PC-9 (cell line): ENCODE measurements at places on chromosomes 13 and 19.

DNA sequence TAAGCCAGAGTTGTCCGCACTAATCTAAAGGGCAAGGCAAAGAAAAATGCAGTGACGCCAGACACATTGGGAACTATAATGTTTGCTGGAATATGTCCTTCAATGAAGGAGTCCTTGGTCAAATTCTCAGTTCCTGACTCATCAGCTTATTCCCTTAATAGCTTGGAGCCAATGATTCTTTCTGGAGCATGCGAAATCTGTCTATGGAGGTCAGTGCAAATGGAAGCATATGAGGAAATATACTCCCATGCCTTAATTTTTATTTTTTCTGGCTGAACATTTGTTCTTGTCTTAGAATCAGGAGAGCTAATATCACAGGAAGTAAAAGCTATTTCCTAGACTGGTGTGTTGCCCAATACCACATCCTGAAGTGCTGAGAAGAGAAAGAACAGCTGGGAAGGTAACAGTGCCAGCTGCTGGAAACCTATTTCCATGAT is 289.8 kb upstream of the SPRY2 start:
- H3K27me3 ChIP-seq: no peaks in the 10 kb centered on the region
- no peaks in the 10 kb centered on the region for H3K36me3 ChIP-seq

DNA sequence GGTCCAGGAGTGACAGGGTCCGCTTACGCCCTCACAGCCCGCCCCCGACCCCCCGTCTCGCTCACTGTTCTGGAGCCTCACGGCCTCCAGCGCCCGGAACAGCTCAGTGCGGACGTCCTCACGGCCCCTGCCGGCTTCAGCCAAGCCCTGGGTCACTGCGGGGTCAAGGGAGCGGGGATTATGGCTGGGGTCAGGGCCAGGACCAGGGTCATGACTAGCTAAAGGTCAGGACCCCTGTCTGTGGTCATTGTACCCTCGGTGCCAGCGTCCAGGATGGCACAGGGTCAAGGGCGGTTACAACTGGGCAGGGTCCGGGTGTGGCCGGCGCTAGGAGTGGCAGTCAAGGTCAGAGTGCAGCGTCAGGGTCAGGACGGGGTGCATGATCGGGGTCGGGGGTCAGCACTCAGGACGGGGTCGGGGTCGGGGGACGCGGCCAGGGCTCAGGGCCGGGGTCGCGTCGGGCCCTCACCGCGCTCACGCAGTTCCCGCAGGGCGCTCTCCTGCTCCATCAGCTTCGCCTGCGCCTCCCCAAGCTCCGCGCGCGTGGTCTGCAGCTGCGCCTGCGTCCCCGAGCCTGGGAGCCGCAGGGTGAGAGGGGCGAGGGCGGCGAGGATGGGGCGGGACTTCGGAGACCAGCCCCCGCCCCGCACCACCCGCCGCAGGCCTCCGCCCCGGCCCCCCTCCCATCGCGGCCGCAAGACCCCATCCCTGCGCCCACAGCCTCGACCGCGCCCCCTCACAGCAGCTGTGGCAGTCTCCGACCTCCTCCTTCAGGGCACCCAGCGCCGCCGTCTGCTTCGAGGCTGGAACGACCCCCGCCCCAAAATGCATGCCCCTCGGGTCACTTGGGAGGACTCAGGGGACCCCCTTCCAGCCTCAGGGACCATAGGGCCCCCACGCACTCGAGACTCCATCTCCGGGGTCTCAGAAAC is 1.4 kb downstream of the CLEC4G start:
- H3K4me3 ChIP-seq: no peak overlapping the region
- no peak for DNase-seq
- H3K4me1 ChIP-seq: peaks cover 7% of the 10 kb centered on the region
- peaks cover 63% of the 10 kb centered on the region for H3K27me3 ChIP-seq
- no peaks in the 10 kb centered on the region for H3K36me3 ChIP-seq

DNA sequence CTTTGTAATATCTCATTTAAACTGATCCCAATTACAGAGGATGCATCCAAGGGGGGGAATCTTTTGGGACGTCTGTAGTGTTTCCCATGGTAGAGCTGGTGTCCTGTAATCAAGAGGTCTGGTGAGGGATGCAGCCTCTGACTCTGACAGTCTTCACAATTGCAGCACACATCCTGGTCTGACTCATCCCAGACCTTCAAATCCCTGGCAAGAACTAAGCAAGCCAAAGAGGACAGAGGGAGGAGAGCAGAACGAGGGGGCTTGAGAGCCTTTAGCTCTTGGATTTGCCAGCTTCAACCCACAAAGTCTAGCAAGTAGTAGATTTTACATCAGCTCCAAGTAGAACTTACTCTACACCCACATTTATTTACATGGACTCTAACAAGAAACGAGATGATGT is 17.3 kb upstream of the FCGBP start:
- H3K4me1 ChIP-seq: no peaks in the 10 kb centered on the region
- no peak overlapping the region for H3K4me3 ChIP-seq
- DNase-seq: no peak
- H3K36me3 ChIP-seq: no peaks in the 10 kb centered on the region
- H3K27me3 ChIP-seq: no peaks in the 10 kb centered on the region
- H3K27ac ChIP-seq: no peak overlapping the region

- H3K27ac ChIP-seq: no peak overlapping the region
- no peak for DNase-seq
- H3K36me3 ChIP-seq: no peaks in the 10 kb centered on the region
- H3K4me1 ChIP-seq: no peaks in the 10 kb centered on the region
- H3K4me3 ChIP-seq: no peak overlapping the region
These were observed 757.6 kb downstream of the LIG4 start for GRCh38 chr13:107457686-107458085.

- no peak for DNase-seq
- H3K4me3 ChIP-seq: no peak overlapping the region
- no peak overlapping the region for H3K27ac ChIP-seq
- no peaks in the 10 kb centered on the region for H3K36me3 ChIP-seq
These were observed 191.0 kb downstream of the KATNAL1 start for GRCh38 chr13:30116379-30116778.

- no peaks in the 10 kb centered on the region for H3K36me3 ChIP-seq
- no peak overlapping the region for H3K4me3 ChIP-seq
- DNase-seq: no peak
- no peaks in the 10 kb centered on the region for H3K4me1 ChIP-seq
- H3K27ac ChIP-seq: no peak overlapping the region
These were observed 524.5 kb downstream of the GPC6 start for GRCh38 chr13:93751117-93751516.

DNA sequence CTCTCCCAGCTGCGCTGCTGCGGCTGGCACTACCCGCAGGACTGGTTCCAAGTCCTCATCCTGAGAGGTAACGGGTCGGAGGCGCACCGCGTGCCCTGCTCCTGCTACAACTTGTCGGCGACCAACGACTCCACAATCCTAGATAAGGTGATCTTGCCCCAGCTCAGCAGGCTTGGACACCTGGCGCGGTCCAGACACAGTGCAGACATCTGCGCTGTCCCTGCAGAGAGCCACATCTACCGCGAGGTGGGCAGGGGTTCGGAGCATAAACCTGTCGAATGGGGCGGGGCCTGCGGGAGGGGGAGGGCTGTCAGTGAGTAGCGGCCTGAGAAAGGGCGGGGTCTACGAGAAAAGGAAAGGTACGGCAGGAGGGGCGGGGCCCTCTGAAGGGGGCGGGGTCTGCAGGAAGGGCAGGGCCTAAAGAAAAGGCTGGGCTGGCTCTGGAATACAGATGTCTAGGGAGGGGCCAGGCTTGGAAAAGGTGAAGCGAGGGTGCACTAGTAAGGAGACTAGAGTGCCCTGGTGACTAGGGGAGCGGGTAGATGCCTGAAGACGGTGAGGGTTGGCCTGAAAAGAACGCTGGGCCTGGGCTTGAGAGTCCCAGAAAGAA is 3.6 kb downstream of the CD37 start:
- H3K4me3 ChIP-seq: no peak overlapping the region
- no peaks in the 10 kb centered on the region for H3K27me3 ChIP-seq
- H3K4me1 ChIP-seq: no peaks in the 10 kb centered on the region
- no peak overlapping the region for H3K27ac ChIP-seq
- no peak for DNase-seq

DNA sequence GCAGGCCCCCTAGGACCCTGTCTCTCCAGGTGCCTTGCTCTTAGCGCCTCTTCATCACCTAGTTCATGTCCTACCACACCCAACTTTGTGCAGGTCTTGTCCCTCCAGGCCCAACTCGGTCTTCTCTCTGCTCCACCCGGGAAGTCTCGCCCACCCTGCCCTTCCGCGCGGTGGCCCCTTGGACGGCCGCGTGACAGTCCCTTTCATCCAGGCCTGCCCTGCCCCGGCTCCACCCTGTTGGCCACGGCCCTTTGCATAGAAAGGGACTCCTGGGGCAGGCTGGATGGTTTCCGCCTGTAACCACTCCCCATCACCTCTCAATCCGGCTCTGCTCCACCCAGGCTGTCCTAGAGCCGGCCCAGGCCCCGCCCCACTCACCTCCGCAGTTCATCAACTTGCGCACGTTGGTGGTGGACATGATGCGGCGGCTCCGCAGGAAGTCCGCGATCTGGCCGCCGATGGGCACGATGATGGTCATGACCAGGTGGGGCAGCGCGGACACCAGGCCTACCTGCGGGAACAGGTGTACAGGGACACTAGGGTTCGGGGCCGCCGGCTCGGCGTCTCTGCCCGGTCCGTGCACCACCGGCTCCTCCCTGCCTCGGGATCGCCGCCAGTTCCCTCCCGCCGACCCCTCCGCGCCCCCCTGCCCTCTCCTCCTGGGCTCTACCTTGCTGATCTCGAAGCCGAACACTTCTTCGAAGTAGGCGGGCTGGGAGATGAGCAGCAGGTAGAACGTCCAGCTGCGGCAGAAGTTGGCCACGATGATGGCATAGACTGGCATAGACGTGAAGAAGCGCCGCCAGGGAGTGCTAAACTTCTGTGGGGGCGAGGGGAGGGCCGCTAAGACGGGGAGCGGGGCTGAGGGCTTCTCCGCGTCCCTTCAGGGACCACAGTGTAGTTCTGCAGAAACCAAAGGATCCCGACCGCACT is 7.2 kb downstream of the GFY start:
- no peak overlapping the region for H3K27ac ChIP-seq
- no peaks in the 10 kb centered on the region for H3K36me3 ChIP-seq
- H3K4me1 ChIP-seq: no peaks in the 10 kb centered on the region
- H3K27me3 ChIP-seq: peaks cover 41% of the 10 kb centered on the region

- no peak overlapping the region for H3K27ac ChIP-seq
- no peak for DNase-seq
- H3K4me3 ChIP-seq: peak overlapping the region; percentile 29; the same call in 1 of the 2 replicates
These were observed 534 bp upstream of the HPN start for GRCh38 chr19:35040826-35041547.

- peak overlapping the region; percentile 64 for H3K27ac ChIP-seq
- peak; percentile 46 for DNase-seq
- peak overlapping the region; percentile 41; the same call in 1 of the 2 replicates for H3K4me3 ChIP-seq
These were observed 6.8 kb downstream of the WDFY2 start for GRCh38 chr13:51590971-51591627.

GRCh38 chr19:57079656-57080055 is 40.1 kb upstream of the USP29 start:
- no peak overlapping the region for H3K4me3 ChIP-seq
- H3K27ac ChIP-seq: no peak overlapping the region
- no peaks in the 10 kb centered on the region for H3K36me3 ChIP-seq
- DNase-seq: no peak
- H3K4me1 ChIP-seq: no peaks in the 10 kb centered on the region

DNA sequence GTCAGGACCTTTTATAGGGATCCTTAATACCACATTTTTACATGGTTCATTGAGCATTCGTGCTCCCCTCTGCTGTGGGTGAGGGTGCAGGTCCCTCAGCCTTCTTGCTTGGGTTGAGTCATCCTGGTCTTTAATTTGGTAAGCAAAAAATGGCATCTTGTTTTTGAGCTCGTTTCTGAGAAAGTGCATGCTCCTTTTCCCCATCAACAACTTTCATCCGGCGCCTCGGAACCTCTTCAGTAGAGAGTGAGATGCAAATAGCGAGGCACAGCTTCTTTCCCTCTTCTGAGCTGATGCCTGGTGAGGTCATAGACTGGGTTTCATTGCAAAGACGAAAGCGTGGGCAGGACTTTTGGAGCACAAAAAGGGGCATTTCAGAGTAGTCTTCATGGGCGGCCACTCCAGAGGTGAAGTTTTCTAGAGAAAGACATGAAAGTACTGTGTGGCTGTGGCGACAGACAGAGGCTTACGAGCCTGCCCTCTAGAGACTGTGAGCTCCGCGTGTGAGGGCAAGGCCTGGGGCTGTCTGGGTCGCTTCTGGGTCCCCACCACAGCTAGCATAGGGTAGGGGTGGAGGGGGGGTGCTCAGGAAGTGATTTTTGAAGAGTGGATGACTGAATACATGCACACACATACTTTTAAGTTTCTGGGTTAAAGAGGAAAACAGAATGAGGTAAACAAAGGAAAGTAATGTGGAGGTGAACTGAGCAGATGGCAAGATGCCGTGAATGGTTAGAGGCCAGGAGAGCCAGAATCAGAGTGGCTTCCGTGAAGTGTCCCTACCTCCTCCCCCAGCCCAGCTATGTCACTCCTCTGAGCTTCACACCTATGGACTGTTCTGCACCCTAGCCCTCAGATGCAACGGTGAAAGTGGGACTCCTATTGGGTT is 44.3 kb downstream of the BBC3 start:
- H3K27ac ChIP-seq: no peak overlapping the region
- H3K4me1 ChIP-seq: 0 out of 2 replicates have a peak, but pooled peaks cover 6% of the 10 kb centered on the region
- H3K4me3 ChIP-seq: no peak overlapping the region
- H3K27me3 ChIP-seq: no peaks in the 10 kb centered on the region
- DNase-seq: no peak

GRCh38 chr19:12647490-12648071 is 19.0 kb downstream of the MAN2B1 start:
- DNase-seq: peak; percentile 13
- H3K4me1 ChIP-seq: no peaks in the 10 kb centered on the region
- H3K27me3 ChIP-seq: no peaks in the 10 kb centered on the region
- no peak overlapping the region for H3K4me3 ChIP-seq

GRCh38 chr13:95924389-95924994 is 128.7 kb downstream of the UGGT2 start:
- peak; percentile 32 for DNase-seq
- peak overlapping the region; percentile 36 for H3K27ac ChIP-seq
- no peaks in the 10 kb centered on the region for H3K27me3 ChIP-seq
- peaks cover 10% of the 10 kb centered on the region for H3K4me1 ChIP-seq
- H3K36me3 ChIP-seq: peaks cover 5% of the 10 kb centered on the region; the same call in 1 of the 2 replicates
- H3K4me3 ChIP-seq: no peak overlapping the region

DNA sequence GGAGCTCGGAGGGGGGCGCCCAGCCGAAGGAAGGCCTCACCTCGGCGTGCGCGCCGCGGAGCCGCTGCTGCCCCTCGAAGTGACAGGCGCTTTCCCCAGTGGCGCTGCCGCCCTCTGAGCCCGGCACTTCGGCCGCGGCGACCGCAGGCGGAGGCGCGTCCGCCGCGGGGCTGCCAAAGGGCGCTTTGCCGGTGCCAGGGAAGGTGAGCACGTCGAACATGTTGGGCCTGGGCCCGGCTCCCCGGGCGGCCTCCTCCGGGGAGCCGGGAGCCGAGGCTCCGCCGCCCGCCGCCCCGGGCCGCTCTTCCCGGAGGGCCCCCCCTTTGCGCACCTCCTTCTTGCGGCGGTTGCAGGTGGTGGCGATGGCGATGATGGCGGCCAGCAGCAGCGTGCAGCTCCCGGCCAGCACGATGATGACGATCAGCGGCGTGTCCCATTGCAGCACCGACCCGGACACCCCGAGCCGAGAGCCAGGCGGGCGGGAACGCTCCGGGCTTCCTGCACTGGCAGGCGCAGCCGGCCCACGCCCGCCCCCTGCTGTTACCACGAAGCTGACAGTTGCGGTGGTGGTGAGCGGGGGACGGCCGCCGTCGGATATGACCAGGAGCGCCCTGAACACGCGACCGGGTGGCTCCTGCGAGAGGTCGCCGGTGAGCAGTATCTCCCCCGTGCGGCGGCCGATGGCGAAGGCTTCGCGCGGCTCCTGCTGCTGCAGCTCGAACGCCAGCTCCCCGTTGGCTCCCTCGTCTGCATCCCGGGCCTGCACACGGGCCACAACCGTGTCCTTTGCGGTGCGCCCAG is 2.5 kb downstream of the PCDH8 start:
- peaks cover 22% of the 10 kb centered on the region; the same call in 1 of the 2 replicates for H3K27me3 ChIP-seq
- H3K4me1 ChIP-seq: no peaks in the 10 kb centered on the region
- DNase-seq: no peak
- no peak overlapping the region for H3K4me3 ChIP-seq
- H3K36me3 ChIP-seq: no peaks in the 10 kb centered on the region
